Chondrocyte (in vitro differentiated cells): ENCODE measurements at places on chromosomes 16 and 17. TPM values are rescaled to one million over a fixed set of nuclear protein-coding genes. Genes with fewer than 3 reads are reported as not detected.

Gene FGF11
- total RNA-seq: 5.0 to 6.0 TPM (median 5.1 TPM) in 3 replicates

Gene PLD6
- 0.55 to 0.68 TPM (median 0.64 TPM) in 3 replicates for total RNA-seq

Gene CAPNS2
- 0.35 to 0.56 TPM (median 0.36 TPM) in 3 replicates for total RNA-seq

Gene NPIPA2
- total RNA-seq: 7.6 to 13.0 TPM (median 11.5 TPM) in 3 replicates

Gene C17orf50
- total RNA-seq: not detected in 3 replicates

Gene MAF
- total RNA-seq: 10.4 to 15.8 TPM (median 14.5 TPM) in 3 replicates

Gene KCNH6
- total RNA-seq: not detected in 3 replicates

Gene WFDC1
- total RNA-seq: 3.5 to 5.7 TPM (median 5.6 TPM) in 3 replicates

Gene AGRP
- not detected in 3 replicates for total RNA-seq

Gene POLG2
- total RNA-seq: 10.3 to 13.1 TPM (median 11.7 TPM) in 3 replicates

Gene WFIKKN1
- 0.36 to 0.56 TPM (median 0.47 TPM) in 3 replicates for total RNA-seq

Gene SGCA
- total RNA-seq: 0.85 to 5.5 TPM (median 1.3 TPM) in 3 replicates

Gene TMEM235
- not detected in 3 replicates for total RNA-seq

Gene CMTM2
- not detected in 3 replicates for total RNA-seq

Gene CLEC19A
- not detected in 3 replicates for total RNA-seq
